Coronary artery (tissue), 2 donors: ENCODE measurements at places on chromosomes 12 and 14.

DNA sequence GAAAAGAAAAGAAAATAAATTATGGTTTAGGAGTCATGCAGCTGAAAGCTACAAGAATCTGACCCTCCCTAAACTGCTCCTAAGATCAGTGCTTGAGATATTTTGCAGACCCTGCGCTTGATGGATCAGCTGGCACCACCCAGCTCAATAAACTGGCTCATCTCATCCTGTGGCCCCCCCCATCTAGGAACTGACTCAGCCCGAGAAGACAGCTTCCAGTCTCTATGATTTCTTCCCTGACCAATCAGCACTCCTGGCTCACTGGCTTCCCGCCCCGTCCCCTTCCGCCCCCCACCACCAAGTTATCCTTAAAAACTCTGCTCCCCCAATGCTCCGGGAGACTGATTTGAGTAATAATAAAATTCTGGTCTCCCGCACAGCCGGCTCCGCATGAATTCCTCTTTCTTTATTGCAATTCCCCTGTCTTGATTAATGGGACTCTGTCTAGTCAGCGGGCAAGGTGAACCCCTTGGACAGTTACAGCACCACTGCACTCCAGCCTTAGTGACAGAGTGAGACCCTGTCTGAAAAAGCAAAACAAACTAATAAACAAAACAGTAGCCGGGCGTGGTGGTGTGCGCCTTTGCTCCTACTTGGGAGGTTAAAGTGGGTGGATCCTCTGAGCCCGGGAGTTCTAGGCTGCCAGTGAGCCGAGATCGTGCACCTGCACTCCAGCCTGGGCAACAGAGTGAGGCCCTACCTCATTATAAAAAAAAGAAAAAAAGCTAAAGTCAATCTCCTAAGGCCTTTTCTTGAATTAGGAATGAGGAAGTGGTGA lies 24.5 kb upstream of the SPTLC2 start:
- no peak for DNase-seq

GRCh38 chr12:54337280-54337842 lies 12.4 kb downstream of the COPZ1 start:
- DNase-seq, result no peak

DNA sequence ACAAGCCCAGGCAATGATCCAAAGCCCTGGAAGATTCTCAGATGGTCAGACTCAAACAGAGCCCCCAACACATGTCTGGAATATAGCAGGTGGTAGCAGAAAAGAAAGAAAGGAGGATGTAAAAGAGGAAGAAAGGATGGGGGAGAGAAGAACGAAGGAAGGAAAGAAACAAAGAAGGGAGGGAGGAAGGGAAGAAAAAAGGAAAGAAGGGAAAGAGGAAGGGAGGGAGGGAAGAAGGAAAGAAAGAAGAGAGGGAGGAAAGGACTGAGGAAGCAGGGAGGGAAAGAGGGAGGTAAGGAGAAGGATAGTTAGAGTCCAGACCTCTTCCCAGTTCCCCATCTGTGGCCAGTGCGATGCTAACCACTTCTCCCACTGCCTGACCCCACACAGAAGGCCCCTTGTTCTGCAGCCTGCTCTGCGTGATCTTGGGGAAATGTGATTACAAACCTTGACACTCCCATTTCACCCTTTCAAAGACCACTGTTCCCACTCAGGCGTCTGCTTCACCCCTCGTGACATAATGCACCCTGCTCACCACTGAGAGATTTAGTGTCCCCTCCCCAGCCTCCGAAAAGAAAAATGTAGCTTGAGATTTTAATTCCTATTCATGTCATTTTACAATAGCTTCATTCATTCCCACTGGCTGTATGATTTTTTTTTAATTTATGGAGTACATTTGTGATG lies 357.9 kb downstream of the BCL11B start:
- no peak for DNase-seq

GRCh38 chr12:107451246-107451645 lies 234.4 kb upstream of the PWP1 start:
- no peak for DNase-seq

- DNase-seq, result no peak
Observed at GRCh38 chr14:94659256-94659655, 47.1 kb downstream of the SERPINA3 start.
